ENCODE measurements at places on chromosomes 16 and 17.

- peak; percentile 71 for DNase-seq
Measured at GRCh38 chr17:58330997-58331814, 2.6 kb upstream of the TSPOAP1 start.

- no peak for DNase-seq
Measured at GRCh38 chr17:47013341-47013740, 34.3 kb upstream of the RPRML start.

DNA sequence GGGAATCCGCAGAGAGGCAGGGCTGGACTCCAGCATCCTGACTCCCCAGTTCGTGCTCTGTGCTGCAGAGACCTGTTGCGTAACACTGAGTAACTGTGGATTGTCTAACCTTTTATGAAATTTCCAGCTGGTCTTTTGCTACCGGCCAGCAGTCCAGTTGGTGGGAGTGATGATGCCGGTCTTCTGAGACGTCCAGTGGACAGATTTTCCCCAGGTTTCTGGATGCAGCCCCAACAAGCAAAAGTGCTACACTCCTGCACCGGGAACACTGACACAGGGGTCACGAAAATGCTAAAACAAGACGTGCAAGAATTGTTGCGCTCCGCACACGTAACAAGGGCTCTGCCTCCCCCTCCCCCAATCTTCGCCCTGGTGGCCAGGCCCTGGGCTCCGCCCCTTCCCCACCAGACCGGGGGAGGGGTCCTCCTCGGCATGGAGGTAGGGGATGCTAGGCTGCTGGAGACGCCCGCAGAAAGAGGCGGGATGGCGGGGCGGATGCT is 701 bp upstream of the MRC2 start:
- DNase-seq, result no peak

- no peak for DNase-seq
Measured at GRCh38 chr16:66273053-66273452, 93.4 kb upstream of the CDH5 start.

- no peak for DNase-seq
Measured at GRCh38 chr17:82838386-82839063, 1.3 kb downstream of the ZNF750 start.

DNA sequence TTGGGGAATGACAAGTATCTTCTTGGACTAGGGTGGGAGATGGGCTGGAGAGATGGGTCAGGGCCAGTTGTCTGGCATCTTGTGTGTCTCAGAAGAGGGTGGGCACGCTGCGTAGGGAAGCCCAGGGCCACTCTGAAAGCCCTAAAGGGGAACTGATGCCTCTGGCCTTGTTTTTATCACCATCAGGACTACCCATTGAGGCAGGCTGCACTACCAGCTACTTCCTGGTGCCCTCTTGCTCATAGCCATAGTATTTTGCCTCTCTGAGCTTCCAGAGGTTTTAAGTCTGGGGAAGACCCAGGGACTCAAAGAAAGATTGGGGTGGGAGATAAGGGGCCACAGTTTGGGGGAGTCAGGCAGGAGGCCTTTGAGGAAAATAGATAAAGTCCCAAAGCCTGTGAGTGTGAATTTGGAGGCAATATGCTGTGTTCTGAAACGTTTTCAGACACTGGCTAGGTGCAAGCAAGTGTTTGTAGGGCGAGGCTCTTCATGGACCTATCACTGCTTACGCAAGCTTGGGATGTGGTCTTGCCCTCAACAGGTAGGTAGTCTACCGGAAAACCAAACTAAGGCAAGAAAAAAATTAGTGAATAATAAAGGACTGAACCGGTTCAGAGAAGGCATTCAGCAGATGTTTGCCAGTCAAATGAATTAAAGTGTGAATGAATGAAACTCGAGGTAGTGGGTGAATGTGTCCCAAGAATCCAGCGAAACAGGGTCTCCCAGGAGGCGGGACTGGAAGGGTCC is 688 bp upstream of the ITGB3 start:
- no peak for DNase-seq

DNA sequence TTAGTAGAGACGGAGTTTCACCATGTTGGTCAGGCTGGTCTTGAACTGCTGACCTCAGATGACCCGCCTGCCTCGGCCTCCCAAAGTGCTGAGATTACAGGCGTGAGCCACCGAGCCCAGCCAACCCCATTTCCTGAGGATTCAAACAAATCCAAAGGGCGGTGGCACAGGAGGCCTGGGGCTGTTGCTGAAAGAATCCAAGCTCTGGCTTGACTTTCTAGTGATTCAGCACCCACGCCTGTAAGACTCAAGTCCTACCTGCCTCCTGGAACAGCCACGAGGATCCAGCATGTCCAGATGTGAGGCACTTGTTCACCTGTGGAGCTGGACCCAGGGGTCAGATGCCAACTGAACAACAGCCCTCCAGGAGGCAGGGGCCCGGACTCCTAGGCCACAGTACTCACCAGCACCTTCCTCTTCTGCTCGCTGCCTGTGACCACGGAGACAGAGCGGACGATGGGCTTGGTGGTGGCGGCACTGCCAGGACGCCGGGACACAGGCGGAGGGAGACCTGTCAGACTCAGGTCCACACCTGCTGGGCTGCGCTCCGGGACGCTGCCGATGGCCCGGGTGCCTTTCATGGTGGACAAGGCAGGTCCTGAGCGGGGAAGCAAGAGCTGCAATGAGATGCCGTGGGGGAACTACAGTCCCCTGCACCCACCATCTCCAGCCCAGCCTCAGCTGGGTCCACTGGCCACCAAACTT is 3.1 kb downstream of the CEP131 start:
- DNase-seq, result no peak

- no peak for DNase-seq
Measured at GRCh38 chr17:56929362-56929969, 15.6 kb upstream of the TRIM25 start.

- no peak for DNase-seq
Measured at GRCh38 chr17:47801906-47802305, 19.7 kb downstream of the OSBPL7 start.

Measured in stimulated activated CD8-positive, alpha-beta memory T cell treated with anti-CD3 and anti-CD28 coated beads, Interleukin-7, amount 100 ng/mL, for 48 hours (primary cell).